CD4-positive, alpha-beta T cell (primary cell): ENCODE measurements at places on chromosomes 11 and 22.

- no peak for DNase-seq
Observed at GRCh38 chr11:7849018-7849417, 52.3 kb upstream of the OR5P2 start.

GRCh38 chr11:3000032-3000961 is 8.2 kb upstream of the NAP1L4 start:
- DNase-seq: no peak

- DNase-seq: no peak
Observed at GRCh38 chr11:120494595-120494994, 17.0 kb upstream of the GRIK4 start.

GRCh38 chr22:34761111-34761510 is 304.8 kb upstream of the ISX start:
- no peak for DNase-seq

- no peak for DNase-seq
Observed at GRCh38 chr11:57674251-57674650, 6.3 kb downstream of the ZDHHC5 start.

- DNase-seq: peak; percentile 8
Observed at GRCh38 chr22:32411402-32411801, 645 bp downstream of the RTCB start.

DNA sequence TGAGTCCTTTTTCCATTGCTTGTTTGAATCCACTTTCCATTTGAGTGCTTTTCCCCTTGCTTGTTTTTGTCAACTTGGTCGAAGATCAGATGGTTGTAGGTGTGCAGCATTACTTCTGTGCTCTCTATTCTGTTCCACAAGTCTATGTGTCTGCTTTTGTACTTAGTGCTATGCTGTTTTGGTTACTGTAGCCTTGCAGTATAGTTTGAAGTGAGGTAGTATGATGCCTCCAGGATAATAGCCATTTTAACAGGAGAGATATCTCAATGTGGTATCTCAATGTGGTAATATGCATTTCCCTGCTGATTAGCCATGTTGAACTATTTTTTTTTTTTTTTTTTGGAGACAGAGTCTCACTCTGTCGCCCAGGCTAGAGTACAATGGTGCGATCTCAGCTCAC is 16.7 kb downstream of the ACRV1 start:
- no peak for DNase-seq

DNA sequence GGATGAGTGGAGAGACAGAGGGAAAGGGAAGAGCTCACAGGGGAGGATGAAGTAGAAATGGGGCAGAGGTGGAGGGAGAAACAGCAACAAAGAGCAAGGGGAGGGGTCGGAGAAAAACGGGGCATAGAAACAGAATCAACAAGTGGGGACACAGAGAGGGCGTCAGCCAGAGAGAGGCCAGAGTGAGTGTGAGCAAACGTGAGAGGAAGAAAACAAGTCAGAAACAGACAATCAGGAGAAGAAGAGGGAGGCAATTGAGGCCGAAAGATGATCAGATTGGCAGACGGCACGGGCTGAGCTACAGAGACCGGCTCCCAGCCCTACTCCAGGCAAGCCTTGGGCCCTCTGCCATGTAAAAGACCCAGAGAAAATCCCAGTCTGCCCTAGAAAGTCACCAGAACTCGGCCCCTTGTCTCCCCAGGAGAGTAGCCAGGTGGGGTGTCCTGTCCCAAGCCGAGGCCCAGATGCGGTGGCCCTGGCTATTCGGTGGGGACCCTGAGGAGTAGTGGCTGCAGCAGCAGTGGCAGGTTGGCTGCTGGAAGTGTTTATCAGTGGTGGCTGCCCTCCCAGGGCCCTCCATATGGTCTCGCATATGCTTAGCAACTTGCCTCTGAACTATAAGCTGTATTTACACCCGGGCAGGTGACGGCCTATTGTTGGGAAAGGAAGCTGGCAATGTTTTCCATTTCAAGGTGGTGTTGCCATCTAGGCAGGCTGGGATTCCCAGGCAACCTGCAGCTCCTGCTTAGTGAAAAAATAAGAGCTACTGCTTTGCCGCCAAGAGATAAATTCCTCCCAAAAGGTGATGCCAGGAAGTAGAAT is 14.8 kb upstream of the TSPAN18 start:
- no peak for DNase-seq

DNA sequence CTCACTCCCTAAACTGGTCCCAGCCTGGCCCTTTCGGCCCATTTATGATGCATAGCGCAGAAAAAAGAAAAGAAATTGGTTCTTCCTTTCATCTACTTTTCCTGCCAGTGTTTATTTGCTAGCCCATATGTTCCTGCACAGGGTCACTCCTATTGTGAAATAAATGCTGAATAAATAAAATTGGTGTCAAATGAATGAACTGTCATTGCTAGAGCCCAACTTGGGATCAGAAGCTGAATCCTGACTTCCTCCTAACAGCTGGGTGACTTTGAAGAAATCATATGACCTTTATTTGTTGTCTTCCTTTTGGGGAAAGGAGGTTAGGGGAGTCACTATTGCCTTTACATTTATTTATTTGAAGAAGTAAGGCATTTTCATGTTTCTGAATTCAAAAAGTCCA is 92.0 kb downstream of the PRR5L start:
- no peak for DNase-seq

GRCh38 chr11:123186286-123186685 is 8.8 kb downstream of the CLMP start:
- no peak for DNase-seq

- DNase-seq: no peak
Observed at GRCh38 chr11:86499723-86500129, 125.0 kb downstream of the CCDC81 start.

DNA sequence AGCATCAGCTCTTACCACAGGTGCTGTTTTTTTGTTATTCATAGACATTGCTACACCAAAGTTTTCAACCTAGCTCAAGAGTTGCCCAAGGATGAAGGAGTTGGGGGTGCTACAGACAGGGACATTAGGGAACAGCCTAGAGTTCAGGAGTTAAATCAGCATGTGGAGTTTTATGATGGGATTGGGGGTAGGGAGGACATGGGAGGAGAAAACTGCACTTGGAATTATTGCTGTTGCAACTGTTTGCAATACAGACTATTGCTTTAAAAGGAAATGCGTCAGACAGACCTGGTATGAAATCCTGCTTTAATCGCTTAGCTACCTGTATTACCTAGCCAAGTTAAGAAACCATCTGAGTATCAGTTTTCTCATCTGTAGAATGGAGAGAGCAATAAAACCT is 6.3 kb downstream of the TMA7B start:
- DNase-seq: no peak

DNA sequence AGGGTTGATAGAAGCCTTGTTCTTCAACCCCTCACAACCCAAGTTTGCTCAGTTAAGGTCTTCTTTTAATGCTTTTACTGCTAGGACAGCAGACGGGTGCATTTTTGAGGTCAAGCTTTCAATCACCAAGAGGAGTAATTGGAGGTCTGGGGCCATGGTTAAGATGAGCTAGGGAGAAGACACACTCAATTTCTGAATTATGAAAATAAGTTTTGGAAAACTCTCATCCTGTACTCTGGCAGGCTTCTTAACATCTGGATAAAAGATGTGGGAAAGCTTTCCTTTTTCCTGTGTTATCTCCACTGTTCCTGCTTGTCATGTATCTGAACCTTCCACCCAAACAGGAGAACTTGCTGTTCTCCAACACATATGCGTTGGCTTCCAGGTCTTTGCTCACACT is 9.7 kb downstream of the ABTB2 start:
- DNase-seq: no peak

DNA sequence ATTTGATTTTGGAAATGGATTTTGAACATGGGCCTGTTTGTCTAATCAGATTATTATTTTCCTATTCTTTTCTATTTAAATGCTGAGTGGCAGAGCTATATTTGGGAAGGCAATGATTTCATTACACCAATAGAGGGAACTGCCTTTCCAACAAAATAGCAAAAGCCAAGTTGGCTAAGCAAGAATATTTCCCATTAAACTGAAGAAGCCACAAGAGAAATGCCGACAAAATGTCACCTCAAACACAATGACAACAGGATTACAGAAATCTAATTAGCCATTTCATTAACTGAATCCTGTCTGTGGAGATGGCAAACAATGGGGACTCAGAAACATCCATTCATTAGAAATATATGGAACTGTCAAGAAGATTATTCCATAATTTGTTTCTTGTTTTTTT is 1593.1 kb upstream of the RAG2 start:
- no peak for DNase-seq

- no peak for DNase-seq
Observed at GRCh38 chr11:9947231-9947864, 283.5 kb downstream of the SWAP70 start.

DNA sequence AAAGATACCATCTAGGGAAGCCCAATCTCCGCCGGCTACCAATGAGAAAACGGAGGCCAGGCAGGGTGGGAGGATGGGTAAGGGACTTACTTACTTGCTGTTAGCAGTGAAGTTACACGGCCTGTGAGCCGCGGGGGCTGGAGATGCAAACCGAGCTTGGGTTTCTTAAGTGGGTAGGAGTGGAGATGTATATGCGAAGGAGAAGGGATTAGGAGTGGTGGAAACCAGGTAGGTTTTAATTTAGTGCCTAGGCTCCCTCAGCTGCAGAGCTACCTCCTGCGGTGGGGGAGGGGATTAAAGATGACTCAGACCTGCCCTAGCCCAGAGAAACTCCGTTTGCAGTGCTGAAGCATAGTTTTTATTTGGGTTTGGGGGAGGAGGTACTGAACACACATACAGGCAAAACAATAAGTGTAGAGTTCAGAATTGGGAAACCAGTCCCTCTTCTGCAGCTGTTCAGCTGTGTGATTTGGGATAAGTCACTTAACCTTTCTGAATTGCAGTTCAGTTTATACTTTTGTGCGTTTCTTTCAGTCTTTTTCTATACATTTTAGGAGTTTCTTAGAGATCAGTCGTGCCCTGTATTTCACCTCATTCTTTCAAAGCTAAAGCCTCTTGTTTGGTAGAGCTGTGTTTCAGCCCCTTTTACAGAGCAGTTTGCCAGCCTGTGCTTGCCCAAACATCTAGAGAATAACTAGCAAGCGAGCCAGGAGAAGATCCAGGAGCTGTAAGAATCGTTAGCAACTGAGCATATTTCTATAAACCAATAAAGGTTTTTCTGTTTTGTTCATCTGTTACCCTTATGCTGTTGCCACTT is 596 bp upstream of the TNRC6B start:
- peak; percentile 85 for DNase-seq

DNA sequence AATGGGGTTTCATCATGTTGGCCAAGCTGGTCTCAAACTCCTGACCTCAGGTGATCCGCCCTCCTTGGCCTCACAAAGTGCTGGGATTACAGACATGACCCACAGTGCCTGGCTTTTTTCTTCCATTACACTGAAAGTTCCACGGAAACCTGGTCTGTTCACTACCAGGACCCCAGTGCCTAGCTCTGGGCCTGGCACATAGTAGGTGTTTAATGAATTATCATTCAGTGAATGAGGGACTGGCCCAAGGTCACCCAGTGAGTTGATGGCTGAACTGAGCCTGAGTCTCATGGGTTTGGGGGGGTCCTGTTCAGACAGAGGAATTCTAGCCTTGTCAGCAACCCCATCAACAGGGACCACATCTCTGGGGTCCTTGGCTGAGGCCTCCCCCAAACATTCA is 3.1 kb downstream of the C11orf86 start:
- no peak for DNase-seq

- DNase-seq: no peak
Observed at GRCh38 chr11:95792200-95792599, 1.9 kb downstream of the CEP57 start.

GRCh38 chr11:2665526-2666400 is 34.0 kb downstream of the KCNQ1OT1 start:
- no peak for DNase-seq

DNA sequence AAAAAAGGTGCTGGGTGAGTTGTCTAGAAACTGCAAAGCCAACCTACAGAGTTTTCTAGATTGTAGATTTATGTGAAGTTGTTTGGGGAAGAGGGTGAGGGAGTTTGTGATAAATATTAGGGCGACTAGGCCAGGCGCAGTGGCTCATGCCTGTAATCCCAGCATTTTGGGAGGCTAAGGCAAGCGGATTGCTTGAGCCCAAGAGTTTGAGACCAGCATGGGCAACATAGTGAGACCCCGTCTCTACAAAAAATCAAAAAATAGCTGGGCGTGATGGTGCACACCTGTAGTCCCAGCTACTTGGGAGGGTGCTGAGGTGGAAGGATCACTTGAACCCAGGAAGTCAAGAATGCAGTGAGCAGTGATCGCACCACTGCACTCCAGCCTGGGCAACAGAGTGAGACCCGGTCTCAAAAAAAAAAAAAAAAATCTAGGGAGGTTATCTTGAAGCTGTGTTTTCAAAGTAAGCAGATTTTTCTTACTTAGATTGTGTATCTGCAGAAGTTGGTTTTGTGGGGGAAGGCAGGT is 844 bp downstream of the APOL6 start:
- DNase-seq: no peak

- no peak for DNase-seq
Observed at GRCh38 chr22:44305888-44306287, 6.9 kb downstream of the SHISAL1 start.

DNA sequence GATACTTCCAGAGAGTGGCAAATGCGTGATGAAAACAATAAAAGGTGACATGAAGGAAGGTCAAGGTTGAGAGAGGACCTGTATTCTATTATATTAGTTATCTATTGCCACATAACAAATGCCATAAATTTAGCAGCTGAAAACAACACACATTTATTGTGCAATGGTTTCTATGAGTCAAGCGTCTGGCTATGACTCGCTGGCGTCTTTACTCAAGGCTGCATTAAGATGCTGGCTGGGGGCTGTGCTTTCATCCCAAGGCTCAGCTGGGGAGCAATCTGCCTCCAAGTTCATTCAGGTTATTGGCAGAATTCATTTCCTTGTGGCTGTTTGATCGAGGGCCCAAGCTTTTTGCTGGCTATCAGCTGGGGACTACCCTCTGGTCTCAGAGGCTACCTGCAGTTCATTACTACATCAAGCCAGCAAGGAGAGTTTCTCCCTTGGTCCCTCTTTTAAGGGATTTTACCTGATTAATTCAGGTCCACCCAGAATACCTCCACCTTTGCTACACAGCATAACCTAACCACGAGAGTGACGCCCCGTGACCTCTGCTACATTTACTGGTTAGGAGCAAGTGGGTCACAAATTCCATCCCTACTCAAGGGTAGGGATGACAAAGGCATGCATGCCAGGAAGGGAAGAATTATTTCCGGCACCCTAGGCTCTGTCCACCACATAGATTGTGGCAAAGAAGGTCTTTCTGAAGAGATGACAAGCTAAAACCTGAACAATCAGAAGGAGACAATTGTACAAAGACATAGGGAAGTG is 549.1 kb downstream of the MN1 start:
- no peak for DNase-seq

GRCh38 chr11:21040630-21041029 is 371.2 kb downstream of the NELL1 start:
- no peak for DNase-seq

- no peak for DNase-seq
Observed at GRCh38 chr11:122319691-122320620, 203.9 kb upstream of the BLID start.

GRCh38 chr11:57223601-57224000 is 13.4 kb downstream of the APLNR start:
- DNase-seq: no peak

GRCh38 chr11:61353131-61354067 is 8.3 kb downstream of the CYB561A3 start:
- no peak for DNase-seq

GRCh38 chr22:20242393-20243175 is 25.5 kb downstream of the RTN4R start:
- no peak for DNase-seq
